NCI-H187 (cell line): ENCODE measurements at places on chromosomes 6 and 20.

DNA sequence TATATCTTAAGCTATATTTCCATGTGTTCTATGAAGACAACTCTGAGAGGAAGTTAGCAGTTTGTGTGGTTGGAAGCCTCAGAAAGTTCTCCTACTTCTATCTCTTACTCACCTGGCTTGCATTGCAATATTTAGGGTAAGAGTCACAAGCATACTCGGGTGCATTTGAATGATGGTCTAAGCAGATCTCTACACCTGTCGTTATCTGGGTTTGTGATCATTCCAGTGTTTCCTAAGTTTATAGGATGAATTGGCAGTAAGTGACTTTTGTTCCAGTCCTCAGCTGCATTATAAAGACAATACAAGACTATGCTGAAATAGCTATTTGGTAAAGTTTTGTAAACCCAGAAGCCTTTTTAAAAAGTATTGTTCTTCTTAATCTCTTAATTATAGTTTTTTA is 36.9 kb downstream of the CBFA2T2 start:
- DNase-seq, result no peak

GRCh38 chr20:10619427-10619826 is 54.4 kb downstream of the JAG1 start:
- DNase-seq, result no peak

GRCh38 chr6:11492464-11493290 is 44.9 kb upstream of the TMEM170B start:
- no peak for DNase-seq

- no peak for DNase-seq
Measured at GRCh38 chr6:126650931-126651330, 311.0 kb downstream of the CENPW start.

DNA sequence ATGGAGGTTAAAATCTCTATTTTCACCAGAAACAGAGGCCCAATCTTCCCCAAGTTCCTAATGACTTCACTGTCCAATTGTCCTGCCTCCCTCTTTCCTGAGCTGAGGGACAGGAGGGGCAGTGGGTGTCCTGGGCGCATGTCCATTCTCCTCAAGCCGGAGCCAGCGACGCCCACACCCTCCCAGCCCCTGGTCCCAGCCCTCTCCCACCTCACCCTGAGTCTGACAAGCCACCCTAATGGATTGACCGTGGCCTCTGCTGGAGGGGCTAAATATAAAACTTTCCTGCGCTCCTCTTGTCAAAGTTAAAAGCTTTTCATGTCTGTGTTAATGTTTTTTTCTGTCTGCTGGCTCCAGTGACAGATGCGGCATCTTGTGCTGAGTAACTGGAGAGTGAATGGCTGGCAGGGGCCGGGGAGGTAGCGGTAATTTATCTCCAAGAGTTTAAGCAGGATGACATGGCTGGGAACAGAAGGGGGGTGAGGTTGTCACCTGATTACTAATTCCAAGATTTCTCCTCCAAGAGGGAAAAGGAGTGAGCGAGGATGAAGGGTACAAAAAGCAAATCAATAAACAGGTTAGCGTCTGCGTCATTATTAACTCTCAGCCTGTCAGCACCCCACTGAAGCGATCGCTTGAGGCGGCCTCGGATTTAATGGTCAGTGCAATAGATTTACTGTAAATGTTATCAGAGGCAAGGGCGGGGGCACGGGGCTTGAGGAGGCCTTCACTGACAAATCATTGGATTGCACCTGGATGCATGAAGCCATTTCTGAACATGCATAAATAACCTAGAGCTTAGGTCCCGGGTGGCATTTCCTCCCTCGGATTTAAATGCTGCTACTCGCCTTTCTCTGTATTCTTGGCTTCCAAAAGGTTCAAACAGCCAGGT is 118.1 kb upstream of the MAFB start:
- DNase-seq, result no peak

GRCh38 chr20:34529742-34530141 is 13.5 kb downstream of the DYNLRB1 start:
- DNase-seq, result no peak

GRCh38 chr6:111804627-111805235 is 68.5 kb downstream of the FYN start:
- no peak for DNase-seq

GRCh38 chr20:51715856-51716185 is 52.4 kb downstream of the ATP9A start:
- DNase-seq, result no peak

- DNase-seq, result no peak
Measured at GRCh38 chr6:83546636-83547035, 34.3 kb downstream of the PRSS35 start.

GRCh38 chr20:58852543-58853271 is at the start of gene GNAS:
Gene GNAS, plus strand, starts transcription at chr20:58852716.
- no peak for DNase-seq

- DNase-seq, result no peak
Measured at GRCh38 chr6:32484614-32484998, 44.9 kb downstream of the HLA-DRA start.

- DNase-seq, result no peak
Measured at GRCh38 chr20:38414769-38415450, 20.2 kb downstream of the SNHG17 start.

GRCh38 chr6:150930841-150931240 is 65.3 kb downstream of the MTHFD1L start:
- no peak for DNase-seq

GRCh38 chr6:163723759-163724158 is 309.2 kb downstream of the QKI start:
- DNase-seq, result no peak

- no peak for DNase-seq
Measured at GRCh38 chr6:85795945-85796344, 153.3 kb upstream of the SYNCRIP start.

- DNase-seq, result no peak
Measured at GRCh38 chr6:132865364-132865763, 51.0 kb downstream of the RPS12 start.

- peak; percentile 60 for DNase-seq
Measured at GRCh38 chr20:31861385-31862156, 8.8 kb downstream of the DUSP15 start.

DNA sequence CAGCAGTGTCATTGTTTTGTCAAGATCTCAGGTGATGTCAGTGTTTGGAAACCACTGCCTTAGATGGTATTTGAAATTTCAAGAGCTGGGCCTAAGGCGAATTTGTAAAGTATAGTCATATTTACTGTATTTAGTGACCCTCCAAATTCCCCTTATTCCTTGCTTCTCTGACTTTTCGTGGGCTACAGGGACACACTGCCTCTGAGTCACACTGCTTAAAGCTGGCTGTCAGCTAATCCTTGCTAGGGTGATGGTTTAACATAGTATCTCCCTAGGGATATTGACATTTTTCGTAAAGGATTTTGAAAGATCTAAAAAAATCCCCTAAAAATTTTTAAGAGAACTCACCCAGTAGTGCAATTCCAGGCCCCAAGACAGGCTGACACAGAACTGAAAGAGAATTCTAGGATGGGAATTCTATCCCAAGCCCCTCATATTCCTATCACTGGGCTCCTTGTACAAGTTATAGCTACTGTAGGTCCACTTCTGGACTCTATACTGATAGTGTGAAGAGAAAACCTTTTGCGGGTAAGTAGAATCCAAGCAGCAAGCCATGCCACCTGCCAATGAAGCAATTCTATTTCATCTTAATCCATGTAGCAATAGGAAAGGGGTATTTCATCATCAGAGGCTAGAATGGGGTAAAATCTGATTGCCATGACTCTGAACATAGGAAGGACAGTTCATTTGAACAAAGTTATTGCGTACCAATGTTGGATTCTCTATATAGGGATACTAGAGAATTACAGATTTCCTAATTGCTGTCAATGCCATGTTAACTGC is 4.3 kb downstream of the BMP6 start:
- no peak for DNase-seq

DNA sequence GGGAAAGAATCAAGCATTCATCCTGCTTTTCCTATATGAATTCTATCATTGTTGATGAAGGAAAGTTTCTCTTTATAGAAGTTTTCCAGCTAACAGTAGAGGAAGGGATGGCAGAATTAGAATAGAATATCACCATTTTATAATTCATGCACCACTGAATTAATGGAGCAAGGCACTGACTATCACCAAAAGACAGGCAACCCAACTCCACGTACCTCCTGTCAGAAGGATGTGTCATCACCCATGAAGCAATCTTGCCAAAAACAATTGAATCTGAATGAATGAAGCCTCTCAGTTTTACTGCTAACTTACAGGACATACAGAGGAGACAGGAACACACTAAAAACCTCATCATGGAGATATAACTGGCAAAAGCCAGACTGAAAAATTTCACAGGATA is 122.4 kb downstream of the NFATC2 start:
- DNase-seq, result no peak

DNA sequence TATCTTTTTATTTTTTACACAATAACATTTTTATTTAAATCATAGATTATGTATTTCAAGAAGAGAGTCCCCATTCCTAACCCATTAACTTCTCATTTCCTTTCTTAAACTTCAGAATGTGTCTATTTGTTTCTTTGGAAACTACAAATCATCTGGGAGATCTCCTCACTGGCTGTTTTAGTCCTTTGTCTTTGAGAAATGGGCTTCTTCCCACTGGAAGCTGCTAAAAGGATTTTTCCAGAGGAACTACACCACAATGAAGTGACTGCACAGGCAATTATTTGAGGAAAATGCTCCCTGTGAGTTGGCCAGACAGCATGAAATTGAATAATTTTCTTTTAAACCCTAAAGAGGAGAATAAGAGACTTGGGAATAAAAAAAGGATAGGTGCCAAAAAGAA is 119.1 kb downstream of the TENT5A start:
- DNase-seq, result no peak

DNA sequence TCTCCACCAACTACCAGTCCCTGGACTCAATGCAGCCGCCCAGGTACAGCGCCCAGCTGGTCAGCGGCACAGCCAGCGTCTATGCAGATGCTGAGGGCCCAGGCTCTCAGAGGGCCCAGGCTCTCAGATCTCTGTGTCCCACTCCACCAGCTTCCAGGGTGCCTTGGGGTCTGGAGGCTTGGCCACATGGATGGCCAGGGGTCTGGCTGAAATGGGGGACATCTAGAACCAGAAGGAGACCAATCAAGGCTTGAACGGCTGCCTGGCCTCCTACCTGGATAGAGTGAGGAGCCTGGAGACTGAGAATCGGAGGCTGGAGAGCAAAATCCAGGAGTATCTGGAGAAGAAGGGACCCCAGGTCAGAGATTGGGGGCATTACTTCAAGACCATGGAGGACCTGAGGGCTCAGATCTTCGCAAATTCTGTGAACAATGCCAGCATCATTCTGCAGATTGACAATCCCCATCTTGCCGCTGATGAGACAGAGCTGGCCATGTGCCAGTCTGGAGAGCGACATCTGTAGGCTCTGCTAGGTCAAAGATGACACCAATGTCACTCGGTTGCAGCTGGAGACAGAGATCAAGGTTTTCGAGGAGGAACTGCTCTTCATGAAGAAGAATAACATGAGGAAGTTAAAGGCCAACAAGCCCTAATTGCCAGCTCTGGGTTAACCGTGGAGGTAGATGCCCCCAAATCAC is 44.1 kb upstream of the GRM4 start:
- no peak for DNase-seq

DNA sequence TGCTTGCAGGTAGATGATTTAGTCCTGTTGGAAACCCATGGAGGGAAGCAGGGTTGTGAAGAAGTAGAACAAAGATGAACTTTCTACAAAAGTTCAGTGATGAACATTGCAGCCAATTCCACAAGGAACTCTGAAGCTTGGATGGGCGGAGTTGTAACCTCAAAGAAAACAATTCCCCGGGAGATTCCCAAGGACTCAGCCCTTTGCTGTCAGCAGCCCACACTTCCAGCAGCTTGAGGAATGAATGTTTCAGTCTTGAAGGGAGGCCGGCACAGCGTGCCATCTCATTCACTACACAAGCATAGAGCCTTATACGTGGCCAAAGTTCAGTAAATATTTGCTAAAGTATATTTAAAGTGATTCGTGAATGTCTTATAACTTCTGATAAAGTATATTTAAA is 269.4 kb downstream of the NKAIN2 start:
- DNase-seq, result no peak

- no peak for DNase-seq
Measured at GRCh38 chr6:127637830-127638409, 60.9 kb downstream of the C6orf58 start.

- peak; percentile 23 for DNase-seq
Measured at GRCh38 chr6:13012977-13013680, 296.6 kb downstream of the PHACTR1 start.

DNA sequence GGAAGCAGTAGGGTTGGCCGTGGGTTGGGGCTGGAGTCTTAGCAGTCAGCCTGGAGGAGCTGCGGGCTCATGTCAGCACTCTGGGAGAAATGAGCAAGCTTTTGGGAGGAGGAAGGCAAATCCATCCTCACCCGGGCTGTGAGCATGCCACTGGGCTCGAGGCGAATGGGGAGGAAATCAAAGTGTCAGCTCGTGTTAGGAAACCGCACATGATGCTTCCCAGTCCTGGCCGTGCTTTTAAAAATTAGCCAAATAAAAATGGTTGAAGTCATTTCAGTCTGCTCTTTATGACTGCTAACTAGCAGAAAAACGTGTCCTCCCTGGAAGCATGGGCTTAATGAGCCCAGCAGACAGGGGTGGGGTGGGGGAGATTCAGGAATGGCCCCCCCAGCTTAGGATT is 98.1 kb downstream of the NFATC2 start:
- DNase-seq, result no peak

GRCh38 chr6:36594816-36595643 is 868 bp downstream of the SRSF3 start:
- DNase-seq, result no peak

DNA sequence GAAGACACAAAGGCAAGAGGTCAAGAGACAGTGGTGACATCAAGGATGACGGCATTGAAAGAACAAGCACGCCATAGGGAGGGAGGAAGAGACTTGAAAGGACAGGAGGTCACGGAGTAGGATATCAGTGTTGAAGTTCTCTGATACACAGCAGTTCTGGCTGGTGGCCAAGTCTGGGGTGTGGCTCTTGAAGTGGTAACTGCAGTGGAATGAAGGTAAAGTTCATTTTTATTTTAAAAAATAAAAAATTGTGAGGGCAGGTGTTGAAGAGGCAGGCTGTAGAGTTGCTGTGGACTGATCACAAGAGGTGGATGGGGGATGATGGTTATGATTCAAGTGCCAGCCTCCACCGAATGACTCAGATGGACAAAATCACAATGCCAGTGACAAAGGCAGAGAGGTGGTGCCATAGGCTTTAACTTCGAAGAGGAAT is 53.2 kb upstream of the BMP2 start:
- no peak for DNase-seq

DNA sequence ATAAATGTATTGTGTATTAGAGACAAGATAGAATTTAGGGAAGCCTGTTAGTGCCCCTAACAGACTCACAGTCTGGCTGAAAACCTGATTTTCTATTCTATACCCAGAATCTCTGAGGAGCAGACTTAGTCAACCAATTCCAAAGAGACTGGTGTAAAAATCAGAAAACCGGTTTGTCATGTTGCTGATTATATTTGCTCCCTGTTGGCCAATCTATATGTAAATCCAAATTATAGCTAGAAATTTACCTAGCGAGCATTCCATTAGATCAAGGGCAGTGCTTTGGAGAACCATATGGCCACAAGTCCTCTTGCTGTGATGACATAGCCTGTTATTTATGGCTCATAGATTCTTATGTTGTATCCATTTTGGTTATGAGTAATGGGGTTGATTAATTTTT is 4.8 kb downstream of the NFYA start:
- no peak for DNase-seq

GRCh38 chr6:56978530-56978929 is 23.6 kb downstream of the BEND6 start:
- DNase-seq, result no peak
